ENCODE measurements at places on chromosomes 7 and 10.
A peak's percentile ranks its signal among the peaks of the same experiment; 100 is the strongest.

DNA sequence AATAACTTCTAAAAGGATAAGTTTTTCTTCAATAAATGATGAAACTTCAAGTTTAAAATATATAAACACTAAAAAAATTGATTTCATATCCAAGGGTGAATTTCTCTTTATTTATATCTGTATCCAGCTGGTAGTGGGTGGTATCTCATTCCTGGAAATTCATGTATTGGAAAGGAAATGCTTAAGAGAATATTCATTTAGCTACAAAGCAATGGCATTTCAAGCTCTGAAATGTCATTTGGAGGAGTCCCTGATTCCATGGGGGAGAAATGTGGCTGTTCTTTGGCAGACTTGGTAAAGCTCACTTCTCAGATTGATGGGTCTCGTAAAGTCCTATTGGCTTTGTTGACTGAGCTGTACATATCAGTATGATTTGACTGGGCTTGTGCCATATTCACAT lies 156.3 kb upstream of the TEX47 start:
- DNase-seq: no peak

DNA sequence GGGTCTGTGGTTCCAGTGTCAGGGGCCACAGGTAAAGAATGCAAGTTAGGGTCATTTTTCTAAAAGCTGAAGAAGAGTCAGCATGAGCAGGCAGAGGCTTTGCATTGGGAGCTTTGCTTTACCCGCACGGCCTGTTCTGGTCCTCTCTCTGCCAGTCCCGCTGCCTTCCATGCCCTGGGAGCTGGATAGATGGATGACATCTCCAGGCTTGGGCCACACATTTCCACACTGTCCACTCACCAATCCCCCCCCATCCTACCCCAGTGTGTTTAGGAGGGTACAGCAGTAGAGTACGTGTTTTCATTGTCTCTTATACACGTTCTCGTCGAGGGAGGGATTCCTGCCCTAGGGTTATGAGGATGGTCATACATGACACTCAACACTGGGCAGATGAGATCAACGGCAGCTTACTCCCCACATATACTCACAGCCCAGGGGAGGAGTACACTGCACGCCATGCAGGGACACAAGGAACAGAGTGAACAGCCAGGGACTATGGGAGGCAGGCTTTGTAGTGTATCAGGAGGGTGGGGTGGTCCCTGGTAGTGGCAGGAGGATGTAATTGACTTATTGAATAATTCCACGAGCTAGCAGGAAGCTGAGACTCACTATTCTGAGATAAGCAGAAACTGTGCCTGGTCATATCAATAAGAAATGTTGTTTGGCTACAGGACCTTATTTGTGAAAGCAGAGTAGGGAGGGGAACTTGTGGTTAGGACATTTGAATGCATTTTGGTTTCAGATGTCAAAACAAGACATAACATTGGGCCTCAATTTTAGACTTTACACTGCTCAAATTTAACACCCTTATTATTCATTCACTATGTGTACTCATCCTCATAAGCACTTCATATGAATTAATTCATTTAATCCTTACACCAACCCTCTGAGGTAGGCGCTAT lies 36.6 kb downstream of the PLPP4 start:
- DNase-seq: no peak

DNA sequence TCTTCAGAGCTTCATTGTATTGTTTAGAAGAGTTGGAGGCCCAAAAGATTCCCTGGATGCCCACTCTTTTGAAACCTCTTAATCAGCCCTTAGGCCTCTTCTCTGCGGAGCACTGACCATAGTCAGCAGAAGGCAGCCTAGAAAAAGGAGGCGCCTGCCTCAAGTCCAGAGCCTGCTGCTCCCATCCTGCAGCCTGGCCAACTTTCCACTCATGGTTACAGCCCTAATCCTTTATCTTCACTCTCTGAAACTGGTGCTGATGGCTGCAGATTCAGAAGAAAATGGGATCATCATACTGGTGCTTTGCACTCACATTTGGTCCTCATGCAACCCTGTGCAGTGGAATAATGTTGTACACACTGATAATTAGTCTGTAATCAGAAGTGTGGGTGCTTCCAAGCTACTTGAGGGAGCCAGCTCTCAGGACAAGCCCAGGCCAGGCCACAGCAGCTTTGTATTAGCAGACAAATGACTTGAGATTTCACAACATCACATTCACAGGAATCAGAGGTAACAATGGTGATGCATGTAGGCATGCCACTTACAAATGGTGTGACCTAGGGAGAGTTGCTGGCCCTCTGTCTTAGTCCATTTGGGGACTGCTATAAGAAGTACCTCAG lies 272.9 kb downstream of the GALNT17 start:
- no peak for DNase-seq

- no peak for DNase-seq
These were observed 228.9 kb upstream of the TCF7L2 start for GRCh38 chr10:112721080-112721698.

DNA sequence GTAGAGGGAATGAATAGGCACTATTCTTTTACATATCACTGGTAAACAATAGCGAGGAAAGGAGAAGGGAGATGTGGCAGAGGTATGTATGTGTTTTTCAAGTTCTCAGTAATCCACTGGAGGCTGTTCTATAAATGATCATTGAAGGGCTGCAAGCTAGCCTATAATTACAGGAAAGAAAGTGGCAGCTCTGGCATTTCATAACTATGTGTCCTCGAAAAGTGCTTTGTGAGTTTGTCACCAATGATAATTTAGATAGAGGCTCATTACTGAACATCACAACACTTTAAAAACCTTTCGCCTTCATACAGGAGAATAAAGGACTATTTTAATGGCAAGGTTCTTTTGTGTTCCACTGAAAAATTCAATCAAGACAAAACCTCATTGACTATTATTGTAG lies 235.1 kb downstream of the FOXP2 start:
- DNase-seq: no peak

DNA sequence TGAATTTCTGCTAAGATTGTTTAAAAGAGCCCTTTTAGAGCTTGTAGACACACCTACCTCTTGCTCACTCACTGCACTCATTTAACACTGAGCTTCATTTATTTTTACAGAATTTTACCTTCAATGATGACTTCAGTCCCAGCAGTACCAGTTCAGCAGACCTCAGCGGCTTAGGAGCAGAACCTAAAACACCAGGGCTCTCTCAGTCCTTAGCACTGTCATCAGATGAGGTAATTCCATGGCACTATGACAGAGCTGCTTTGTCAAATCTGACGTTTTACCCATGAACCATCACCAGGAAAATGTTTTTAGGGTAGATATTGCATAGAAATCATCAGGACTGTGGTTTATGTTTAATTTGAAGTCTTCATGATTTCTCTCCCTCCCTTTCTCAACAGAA lies 38.2 kb downstream of the PON1 start:
- no peak for DNase-seq

DNA sequence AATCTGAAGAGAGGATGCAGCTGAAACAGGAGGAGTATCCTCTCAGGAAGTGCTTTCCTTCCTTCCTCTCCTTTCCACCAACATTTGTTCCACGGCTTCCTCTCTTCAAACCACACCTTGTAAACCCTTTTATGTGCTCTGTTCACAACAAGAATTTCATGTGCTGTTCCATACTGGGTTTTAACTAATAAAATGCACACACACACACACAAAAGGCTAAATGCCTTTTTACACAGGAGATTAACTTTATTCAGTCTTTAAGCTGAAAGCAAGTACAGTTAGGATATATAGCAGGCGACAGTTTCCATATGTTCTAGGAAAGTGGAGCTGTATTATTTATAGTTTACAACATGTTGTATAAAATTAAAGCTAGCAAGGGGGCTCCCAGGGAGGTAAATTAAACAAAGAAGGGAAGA lies 106.7 kb downstream of the REEP3 start:
- no peak for DNase-seq

DNA sequence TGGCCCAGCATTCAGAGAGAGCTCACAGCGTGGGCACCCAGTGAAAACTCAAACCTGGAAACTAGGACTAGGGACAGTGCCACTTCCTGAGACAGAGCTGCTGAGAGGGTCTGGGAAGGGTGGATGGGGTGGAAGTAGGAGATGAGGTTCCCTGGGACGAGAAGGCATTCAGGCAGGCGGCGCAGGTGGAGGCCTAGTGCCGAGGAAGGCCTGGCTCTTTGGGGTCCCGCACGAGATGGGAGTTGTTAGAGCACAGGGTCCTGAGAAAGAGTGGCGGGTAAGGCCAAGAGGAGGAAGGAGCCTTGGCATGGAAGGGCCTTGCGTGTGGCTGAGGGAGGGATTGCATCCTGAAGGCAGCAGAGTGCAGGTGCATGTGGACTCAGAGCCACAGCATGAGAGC lies 129.8 kb upstream of the SH2B2 start:
- DNase-seq: no peak

GRCh38 chr10:101569622-101570427 lies 18.2 kb downstream of the POLL start:
- no peak for DNase-seq

- DNase-seq: no peak
These were observed 87.3 kb upstream of the STEAP1B start for GRCh38 chr7:22587322-22587721.

- no peak for DNase-seq
These were observed 230.0 kb downstream of the SNX13 start for GRCh38 chr7:17710312-17710711.

- no peak for DNase-seq
These were observed 7.2 kb upstream of the DMBT1 start for GRCh38 chr10:122553341-122553740.

DNA sequence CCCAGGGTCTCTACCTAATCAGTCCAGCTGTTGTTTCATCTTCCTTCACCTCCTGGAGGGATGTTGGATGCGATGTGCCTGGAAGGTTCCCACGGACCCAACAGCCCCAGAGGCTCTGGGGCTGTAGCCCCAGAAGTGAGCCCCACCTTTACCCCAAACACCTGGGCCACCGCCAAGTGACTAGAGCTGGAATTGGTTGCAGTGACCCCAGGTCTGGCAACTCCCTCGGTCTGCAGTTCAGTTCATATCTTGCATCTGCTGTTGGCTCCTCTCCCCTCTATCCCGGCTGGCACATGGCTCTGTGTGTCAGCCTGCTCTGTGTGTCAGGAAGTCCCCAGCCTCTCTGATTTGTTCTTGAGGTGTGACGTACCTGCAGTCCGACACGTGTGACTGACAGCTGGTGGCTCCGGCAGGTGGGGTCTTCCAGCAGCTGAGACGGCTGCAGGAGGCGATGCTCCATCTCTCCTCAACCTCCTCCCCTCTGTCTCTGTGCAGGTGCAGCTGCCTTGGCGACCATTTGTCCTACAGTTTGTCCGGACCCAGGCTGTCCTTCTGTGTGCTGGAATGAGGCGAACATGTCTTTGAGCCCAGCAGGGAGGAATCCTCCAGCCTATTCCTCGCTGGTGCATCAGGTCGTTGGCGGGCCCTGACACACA lies 38.6 kb downstream of the ELFN1 start:
- DNase-seq: no peak

DNA sequence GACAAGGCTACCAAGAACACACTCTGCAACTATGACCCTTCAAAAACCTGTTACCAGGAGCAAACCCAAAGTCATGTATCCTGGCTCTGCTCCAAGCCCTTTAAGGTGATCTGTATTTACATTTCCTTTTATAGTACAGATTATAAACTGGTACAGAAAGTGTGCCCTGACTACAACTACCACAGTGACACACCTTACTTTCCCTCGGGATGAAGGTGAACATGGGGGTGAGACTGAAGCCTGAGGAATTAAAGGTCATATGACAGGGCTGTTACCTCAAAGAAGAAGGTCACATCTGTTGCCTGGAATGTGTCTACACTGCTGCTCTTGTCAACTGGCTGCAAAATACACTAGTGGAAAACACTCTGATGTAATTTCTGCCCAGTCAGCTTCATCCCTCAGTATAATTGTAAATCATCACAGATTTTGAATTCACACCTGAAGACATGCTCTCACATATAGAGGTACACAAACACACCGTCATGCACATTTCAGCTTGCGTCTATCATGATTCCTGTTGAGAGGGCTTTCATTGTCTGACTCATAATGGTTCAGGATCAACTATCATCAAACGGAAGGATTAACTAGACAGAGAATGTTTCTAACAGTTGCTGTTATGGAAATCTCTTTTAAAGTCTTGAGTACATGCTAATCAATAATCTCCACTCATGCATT lies 318.3 kb downstream of the NXPH1 start:
- DNase-seq: no peak

GRCh38 chr7:135965602-135966001 lies 11.6 kb downstream of the MTPN start:
- DNase-seq: no peak

GRCh38 chr10:130169136-130169859 lies 33.1 kb downstream of the GLRX3 start:
- DNase-seq: no peak

GRCh38 chr10:74040200-74041126 lies 42.5 kb downstream of the VCL start:
- no peak for DNase-seq

- no peak for DNase-seq
These were observed 13.9 kb upstream of the FBXW4 start for GRCh38 chr10:101708870-101709269.

DNA sequence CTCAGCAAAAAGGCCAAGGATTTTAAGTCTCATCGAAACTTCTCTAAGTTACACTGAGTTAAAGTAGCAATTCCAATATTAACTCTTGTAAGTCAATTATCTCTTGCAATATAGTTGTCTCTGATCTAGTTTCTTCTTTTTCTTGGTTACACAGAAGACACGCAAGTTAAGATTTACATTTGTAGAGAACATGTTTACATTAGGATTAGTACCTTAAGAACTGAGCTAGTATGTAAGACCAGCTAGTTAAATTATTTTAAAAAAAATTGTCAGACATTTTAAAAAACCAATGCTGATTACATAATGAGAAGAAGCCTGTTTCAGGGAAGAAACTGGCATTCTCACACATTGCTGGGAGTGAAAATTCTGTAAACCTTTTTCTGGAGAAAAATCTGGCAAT lies 31.4 kb downstream of the FRA10AC1 start:
- DNase-seq: no peak

DNA sequence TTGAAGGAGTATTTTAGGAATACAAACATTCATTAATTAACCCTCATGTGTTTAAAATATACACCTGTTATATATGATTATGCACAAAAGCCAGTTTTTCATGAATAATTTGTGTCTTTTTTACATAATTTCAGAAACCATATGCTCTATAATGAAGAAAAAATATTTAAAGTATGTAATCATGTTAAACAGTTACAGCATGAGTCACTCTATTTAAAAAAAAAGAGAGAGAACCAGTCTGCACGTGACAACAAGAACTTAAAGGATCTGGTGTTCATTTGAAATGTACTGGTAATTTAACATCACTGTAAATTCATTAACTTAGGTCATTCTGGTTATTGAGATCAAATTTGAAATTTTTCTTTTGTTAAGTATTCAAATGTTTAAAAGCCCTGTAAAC lies 228.5 kb downstream of the CACNB2 start:
- DNase-seq: no peak

- DNase-seq: no peak
These were observed 14.9 kb upstream of the EZH2 start for GRCh38 chr7:148898845-148899484.

GRCh38 chr7:85423209-85423895 lies 236.5 kb upstream of the SEMA3D start:
- DNase-seq: no peak

GRCh38 chr7:64618785-64619456 lies 47.0 kb upstream of the ZNF107 start:
- DNase-seq: no peak

GRCh38 chr10:78739444-78740053 lies 329.2 kb upstream of the ZMIZ1 start:
- DNase-seq: no peak

- no peak for DNase-seq
These were observed 259.3 kb upstream of the TMEM72 start for GRCh38 chr10:44651834-44652233.

GRCh38 chr7:51238981-51239495 lies 77.6 kb downstream of the COBL start:
- no peak for DNase-seq

- peak; percentile 10 for DNase-seq
These were observed 40.5 kb downstream of the NRBF2 start for GRCh38 chr10:63173468-63174232.

All from SIG-M5 (cell line).